ENCODE measurements at places on chromosomes 1 and 21. TPM values are rescaled to one million over a fixed set of nuclear protein-coding genes. Genes with fewer than 3 reads are reported as not detected.

The SMIM12 gene
- 39.0 TPM for total RNA-seq

The ZNF695 gene
- 17.2 TPM for total RNA-seq

The TNFRSF8 gene
- total RNA-seq, result 0.85 TPM

The INSRR gene
- not detected for total RNA-seq

The SHC1 gene
- 321 TPM for total RNA-seq

The COL24A1 gene
- 0.04 TPM for total RNA-seq

The GNG12 gene
- 97.5 TPM for total RNA-seq

The PROK1 gene
- total RNA-seq, result not detected

The LCE2B gene
- not detected for total RNA-seq

The ALPL gene
- total RNA-seq, result 0.53 TPM

The TRPM2 gene
- 11.1 TPM for total RNA-seq

The S100A14 gene
- 1.8 TPM for total RNA-seq

The ADORA3 gene
- not detected for total RNA-seq

The PTPN14 gene
- 32.2 TPM for total RNA-seq

The CDC42 gene
- total RNA-seq, result 131 TPM

The CDCA8 gene
- 18.6 TPM for total RNA-seq

The NDUFV3 gene
- total RNA-seq, result 41.5 TPM

The CFAP74 gene
- total RNA-seq, result not detected

The UHMK1 gene
- total RNA-seq, result 46.7 TPM

The FAM167B gene
- total RNA-seq, result 0.57 TPM

The LINGO4 gene
- total RNA-seq, result not detected

All from A375 (cell line).